A549 treated with ZK216348 at 1 μM for 4 hours (cell line): ENCODE measurements at places on chromosomes 2 and 18. TPM values are rescaled to one million over a fixed set of nuclear protein-coding genes. Genes with fewer than 3 reads are reported as not detected.

CYS1 gene
- 1.2 to 1.8 TPM (median 1.4 TPM) in 5 replicates for total RNA-seq

SCYGR4 gene
- not detected in 5 replicates for total RNA-seq

TSPYL6 gene
- not detected in 5 replicates for total RNA-seq

CKAP2L gene
- 10.2 to 20.6 TPM (median 14.9 TPM) in 5 replicates for total RNA-seq

LBX2 gene
- 2.2 to 4.3 TPM (median 3.3 TPM) in 5 replicates for total RNA-seq

WDR54 gene
- 63.6 to 93.1 TPM (median 85.8 TPM) in 5 replicates for total RNA-seq
